CD4-positive, alpha-beta T cell (primary cell): ENCODE measurements at places on chromosomes 1 and 21.

GRCh38 chr1:16068356-16069270 is 4.8 kb downstream of the FAM131C start:
- H3K4me3 ChIP-seq = no peak overlapping the region
- H3K4me1 ChIP-seq = peaks cover 35% of the 10 kb centered on the region
- DNase-seq = no peak
- peaks cover 4% of the 10 kb centered on the region for H3K27me3 ChIP-seq

DNA sequence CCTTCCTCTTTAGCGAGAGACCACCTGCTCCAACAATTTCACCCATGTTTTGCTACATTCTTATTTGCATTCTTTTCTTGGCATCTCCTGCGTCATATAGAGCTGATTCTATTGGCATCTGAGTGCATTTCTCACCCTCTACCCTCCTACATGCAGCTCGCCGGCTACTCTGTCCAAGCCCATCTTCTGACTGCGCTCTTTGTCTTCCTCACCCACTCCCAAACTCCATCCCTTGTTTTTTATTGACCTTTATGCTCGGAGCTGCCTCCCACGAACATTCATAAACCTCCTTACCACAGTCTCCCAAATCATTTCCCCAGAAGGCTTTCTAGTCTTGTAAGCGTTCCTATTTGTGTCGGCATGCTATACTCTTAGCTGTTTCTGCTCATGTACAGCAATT is 33.6 kb upstream of the FMN2 start:
- no peak overlapping the region for H3K4me3 ChIP-seq
- H3K27ac ChIP-seq = no peak overlapping the region
- H3K4me1 ChIP-seq = no peaks in the 10 kb centered on the region

GRCh38 chr1:211469938-211470529 is 21.9 kb downstream of the RD3 start:
- DNase-seq = no peak
- no peaks in the 10 kb centered on the region for H3K36me3 ChIP-seq
- H3K27me3 ChIP-seq = no peaks in the 10 kb centered on the region
- H3K27ac ChIP-seq = no peak overlapping the region

GRCh38 chr1:17849216-17849615 is 94.1 kb downstream of the ACTL8 start:
- H3K4me1 ChIP-seq = no peaks in the 10 kb centered on the region
- H3K27ac ChIP-seq = no peak overlapping the region
- H3K36me3 ChIP-seq = no peaks in the 10 kb centered on the region
- DNase-seq = no peak
- H3K27me3 ChIP-seq = no peaks in the 10 kb centered on the region

DNA sequence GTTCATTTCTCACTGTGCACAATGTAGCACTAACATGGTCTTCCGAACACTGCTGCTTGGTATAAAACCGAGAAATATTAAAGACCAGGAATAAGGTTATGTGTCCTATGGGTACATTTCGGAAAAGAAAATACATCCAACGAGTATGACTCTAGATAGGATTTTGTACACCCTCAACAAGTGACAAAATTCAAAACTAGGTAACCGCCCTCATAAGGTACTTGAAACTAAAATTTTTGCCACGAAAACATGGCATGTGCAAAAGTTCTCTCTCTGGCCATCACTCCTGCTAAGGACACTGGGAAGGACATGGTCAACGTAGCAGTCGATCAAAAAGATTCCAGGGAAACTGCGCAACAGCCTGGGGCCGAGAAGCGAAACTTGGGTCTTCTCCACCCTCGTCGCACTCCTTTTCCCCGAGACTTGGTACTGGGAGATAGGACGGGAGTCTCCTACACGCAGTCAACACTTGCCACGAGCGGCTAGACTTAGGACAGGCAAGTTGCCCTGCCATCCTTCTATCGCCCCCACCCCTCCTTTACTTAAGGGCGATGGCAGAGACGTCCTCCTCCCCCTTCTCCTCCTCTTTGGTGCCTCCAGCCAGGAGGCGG is 338 bp upstream of the TOR1AIP1 start:
- peaks cover 31% of the 10 kb centered on the region for H3K4me1 ChIP-seq
- H3K27me3 ChIP-seq = no peaks in the 10 kb centered on the region
- peaks cover 19% of the 10 kb centered on the region for H3K36me3 ChIP-seq
- DNase-seq = no peak
- H3K4me3 ChIP-seq = peak overlapping the region; percentile 83
- H3K27ac ChIP-seq = peak overlapping the region; percentile 99

DNA sequence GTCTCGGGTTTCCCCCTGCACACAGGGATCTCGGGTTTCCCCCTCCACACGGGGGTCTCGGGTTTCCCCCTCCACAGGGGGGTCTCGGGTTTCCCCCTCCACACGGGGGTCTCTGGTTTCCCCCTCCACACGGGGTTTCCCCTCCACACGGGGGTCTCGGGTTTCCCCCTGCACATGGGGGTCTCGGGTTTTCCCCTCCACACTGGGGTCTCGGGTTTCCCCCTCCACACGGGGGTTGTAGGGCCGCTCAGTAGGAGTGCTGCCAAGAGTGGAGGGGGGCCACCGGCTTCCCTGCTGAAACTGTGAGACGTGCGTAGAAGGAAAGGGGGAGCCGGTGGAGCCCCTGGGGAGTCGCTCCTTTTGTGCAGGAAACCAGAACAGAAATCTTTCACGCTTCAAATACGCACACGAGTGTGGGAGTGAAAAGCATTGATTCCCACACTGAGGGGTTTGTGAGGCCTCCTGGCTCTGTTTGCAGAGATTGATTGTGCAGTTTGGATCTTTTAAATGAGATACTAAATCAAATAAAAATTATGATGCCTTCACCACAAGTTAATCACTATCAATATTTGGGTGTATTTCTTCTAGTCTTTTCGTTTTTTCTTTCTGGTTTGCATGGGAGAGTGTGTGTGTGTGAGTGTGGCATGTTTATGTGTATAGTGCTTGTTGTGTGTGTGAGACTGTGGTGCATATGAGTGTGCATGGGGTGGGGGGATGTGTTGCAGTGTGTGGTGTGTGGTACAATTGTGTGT is 54.3 kb upstream of the TRAPPC10 start:
- H3K36me3 ChIP-seq = peaks cover 36% of the 10 kb centered on the region
- peaks cover 17% of the 10 kb centered on the region for H3K4me1 ChIP-seq
- no peak overlapping the region for H3K4me3 ChIP-seq
- no peak overlapping the region for H3K27ac ChIP-seq

- no peak overlapping the region for H3K4me3 ChIP-seq
- no peaks in the 10 kb centered on the region for H3K27me3 ChIP-seq
- DNase-seq = no peak
- no peaks in the 10 kb centered on the region for H3K36me3 ChIP-seq
Observed at GRCh38 chr1:6385488-6386191, 7.9 kb downstream of the ACOT7 start.

- no peak for DNase-seq
- H3K4me1 ChIP-seq = no peaks in the 10 kb centered on the region
- H3K36me3 ChIP-seq = peaks cover 64% of the 10 kb centered on the region
- H3K4me3 ChIP-seq = no peak overlapping the region
- H3K27me3 ChIP-seq = no peaks in the 10 kb centered on the region
Observed at GRCh38 chr1:51833700-51834099, 44.8 kb downstream of the NRDC start.

DNA sequence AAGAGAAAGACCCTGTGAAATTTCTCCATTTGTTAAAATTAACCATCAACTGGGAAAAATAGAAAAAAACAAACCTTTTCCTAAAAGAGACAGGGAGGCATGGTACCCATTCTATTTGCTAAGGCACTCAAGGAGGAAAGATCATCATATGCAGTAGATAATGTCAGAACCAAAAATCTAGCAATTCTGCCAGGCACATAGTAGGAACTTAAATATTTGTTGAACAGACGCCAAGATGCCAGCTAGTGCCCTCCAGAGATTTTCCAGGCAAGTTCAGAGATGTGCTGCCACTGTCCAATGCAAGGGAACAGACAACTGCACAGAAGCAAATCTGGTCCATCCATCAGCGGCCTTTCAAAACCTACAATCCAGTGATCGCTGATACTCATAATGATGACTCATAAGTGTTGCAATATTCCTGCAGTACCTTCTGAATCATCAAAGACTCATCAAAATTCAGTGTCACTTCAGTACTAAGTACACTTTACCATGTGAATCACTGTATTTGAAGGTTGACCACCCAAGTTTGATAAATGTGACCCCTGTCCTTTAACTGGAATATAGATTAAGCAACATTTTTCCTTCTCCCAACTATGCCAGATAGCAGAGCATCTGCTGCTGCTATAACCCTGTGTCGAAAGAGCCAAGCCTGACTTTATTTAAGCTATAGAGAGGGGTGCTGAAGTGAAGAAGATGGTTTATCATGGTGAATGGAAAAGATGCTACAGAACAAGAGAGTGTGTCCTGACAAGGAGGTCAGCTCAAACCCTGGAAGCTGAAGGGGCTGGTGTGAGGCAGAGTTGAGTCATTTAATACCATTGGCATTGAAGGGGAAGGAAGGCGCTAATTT is 99.1 kb downstream of the MT1HL1 start:
- no peak overlapping the region for H3K27ac ChIP-seq
- no peaks in the 10 kb centered on the region for H3K27me3 ChIP-seq
- H3K36me3 ChIP-seq = peaks cover 8% of the 10 kb centered on the region
- no peaks in the 10 kb centered on the region for H3K4me1 ChIP-seq
- no peak for DNase-seq
- H3K4me3 ChIP-seq = no peak overlapping the region

GRCh38 chr21:39519835-39520234 is 68.1 kb downstream of the SH3BGR start:
- no peaks in the 10 kb centered on the region for H3K27me3 ChIP-seq
- H3K36me3 ChIP-seq = no peaks in the 10 kb centered on the region
- no peak overlapping the region for H3K4me3 ChIP-seq
- H3K4me1 ChIP-seq = peaks cover 5% of the 10 kb centered on the region
- no peak for DNase-seq
